ENCODE measurements at places on chromosomes 1 and 21.

GRCh38 chr21:35491920-35492678 is 443.0 kb upstream of the RUNX1 start:
- no peak for DNase-seq

- no peak for DNase-seq
Measured at GRCh38 chr1:36014722-36015220, 69.1 kb upstream of the TEKT2 start.

GRCh38 chr1:198318085-198318484 is 161.3 kb downstream of the NEK7 start:
- DNase-seq, result no peak

- no peak for DNase-seq
Measured at GRCh38 chr1:180911640-180912191, 981 bp upstream of the KIAA1614 start.

GRCh38 chr1:62325081-62325480 is 5.8 kb upstream of the KANK4 start:
- DNase-seq, result no peak

GRCh38 chr1:30275926-30276764 is 447.2 kb downstream of the MATN1 start:
- no peak for DNase-seq

DNA sequence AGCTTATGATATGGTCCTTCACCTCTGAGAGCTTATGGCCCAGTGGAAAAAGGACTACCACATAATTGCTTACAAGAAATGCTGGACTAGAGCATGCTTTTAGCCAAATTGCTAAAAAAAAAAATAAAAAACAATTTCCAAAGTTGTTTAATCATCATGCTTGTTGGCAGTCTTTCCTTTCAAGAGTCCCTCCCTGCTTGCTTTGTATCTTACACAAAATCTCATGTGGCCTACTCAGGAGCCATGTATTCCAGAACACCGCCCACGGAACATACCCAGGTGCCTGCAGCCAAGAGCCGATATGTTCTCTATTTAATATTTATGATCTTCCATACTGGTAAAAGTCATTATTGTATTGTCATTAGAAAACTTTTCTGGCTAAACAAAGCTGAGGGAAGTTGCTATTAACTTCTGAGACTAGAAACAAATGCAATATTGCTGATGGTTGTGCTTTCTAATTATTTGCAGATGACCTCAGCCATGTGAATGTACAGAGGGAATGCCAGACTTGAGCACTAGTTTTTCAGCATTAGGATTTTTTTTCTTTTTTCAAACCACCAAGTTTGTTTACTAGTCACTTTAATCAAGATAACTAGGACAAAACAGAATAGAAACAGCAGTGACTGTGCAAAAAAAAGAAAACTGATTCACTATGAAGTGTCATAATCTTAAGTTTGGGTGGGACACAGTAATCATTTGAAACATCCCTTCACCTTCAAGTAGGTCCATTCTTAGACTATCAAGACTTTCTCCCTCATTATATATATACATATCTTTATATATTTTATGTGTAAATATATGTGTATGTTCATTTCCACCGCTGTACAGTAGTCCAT is 129.3 kb upstream of the GORAB start:
- DNase-seq, result no peak

GRCh38 chr1:26538480-26539412 is 9.2 kb downstream of the RPS6KA1 start:
- peak; percentile 33 for DNase-seq

DNA sequence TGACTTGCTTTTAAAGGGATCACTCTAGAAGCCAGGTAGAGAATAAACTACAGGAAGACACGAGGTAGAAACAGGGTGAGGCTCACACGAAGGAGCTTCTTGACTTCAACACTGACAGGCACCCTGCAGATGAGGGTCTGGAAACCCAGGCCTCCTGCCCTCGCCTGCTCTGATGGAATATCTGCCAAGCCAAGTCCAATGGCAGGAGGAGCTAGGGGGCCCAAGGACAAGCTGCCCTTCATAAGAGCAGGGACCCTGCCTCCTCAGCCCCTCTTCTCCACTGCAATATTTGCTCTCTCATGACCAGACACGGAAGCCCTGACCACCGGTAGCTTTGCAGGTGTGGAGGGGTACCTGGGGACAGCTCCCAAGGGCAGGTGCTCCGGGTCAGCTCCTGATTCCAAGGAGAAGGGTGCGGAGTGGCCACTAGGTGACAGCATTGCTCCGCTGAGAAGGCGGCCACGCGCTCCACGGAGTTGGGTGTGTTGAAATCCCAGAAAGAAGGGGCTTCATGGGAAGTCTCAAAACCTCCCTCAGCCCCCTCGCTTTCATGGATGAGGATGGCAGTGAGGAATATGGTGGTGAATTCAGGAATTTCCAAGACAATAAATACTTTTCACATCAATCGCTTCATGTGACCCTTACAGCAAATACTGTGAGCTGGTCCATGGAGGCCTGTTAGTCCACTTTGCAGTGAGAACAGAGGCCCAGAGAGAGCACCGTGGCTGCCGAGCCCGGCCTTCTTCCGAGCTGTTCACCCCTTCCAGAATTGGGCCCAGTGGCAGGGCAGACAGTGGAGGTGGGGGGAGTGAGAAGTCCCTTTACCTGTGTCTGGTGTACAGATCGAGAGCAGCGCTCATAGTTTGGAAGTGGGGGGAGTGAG is 33.2 kb upstream of the PAX7 start:
- peak; percentile 23 for DNase-seq

- no peak for DNase-seq
Measured at GRCh38 chr1:89382479-89382878, 18.6 kb downstream of the GBP6 start.

DNA sequence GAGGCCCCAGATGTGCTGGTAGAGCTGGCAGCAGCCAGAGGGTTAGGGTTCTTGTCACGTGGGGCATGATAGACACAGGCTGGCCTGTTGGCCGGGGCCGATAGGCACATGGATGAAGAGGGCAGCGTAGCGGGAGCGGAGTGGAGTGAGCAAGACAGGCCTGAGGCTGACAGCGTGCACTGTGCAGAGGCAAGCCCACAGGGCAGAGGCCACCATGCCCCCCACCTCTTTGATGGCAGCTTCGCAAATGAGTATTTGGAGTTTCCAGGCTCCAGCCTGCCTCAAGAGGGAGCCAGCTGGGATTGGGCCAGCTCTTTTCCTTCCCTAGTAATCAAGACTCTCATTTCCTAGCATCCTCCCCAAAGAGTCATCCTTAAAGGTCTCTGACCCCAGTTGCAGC is 43.5 kb downstream of the TMCC2 start:
- no peak for DNase-seq

- no peak for DNase-seq
Measured at GRCh38 chr1:180912211-180912800, 391 bp upstream of the KIAA1614 start.

DNA sequence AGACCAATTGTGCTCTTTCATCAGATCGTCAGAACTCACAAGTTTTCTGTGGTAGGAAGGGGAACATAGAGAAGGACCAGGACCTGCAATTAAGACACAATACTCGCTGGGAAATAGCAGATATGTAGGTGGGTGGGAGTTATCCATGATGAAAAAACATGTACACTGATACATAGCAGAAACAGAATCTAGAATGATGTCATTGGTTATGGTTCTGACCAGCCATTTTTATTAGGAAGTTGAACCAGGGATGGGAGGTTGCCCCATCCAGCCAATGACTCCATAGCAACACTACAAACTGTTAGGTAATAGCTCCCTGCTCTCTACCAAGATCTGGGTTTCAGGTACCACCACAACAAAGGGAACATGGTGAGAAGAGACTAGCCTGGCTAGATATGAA is 393.5 kb upstream of the PBX1 start:
- DNase-seq, result no peak

DNA sequence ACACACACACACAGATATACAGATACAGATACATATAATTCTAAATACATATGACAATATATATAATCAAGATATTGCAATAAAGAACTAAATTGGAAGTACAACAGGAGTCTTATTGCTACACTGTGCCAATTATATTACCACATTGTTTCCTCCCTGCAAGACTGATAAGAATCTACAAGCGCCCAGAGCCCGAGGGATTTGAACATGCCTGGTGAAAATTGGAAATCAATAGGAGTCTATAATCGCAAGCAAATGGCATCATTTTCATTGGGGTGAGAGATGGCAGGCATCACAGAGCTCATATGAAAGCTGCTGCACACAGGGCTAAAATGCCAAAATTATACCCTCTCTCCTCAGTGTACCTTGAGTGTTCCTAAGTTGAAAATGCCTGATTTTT is 152.9 kb upstream of the PTBP2 start:
- DNase-seq, result no peak

GRCh38 chr1:30988045-30988444 is 77.5 kb downstream of the PUM1 start:
- no peak for DNase-seq

GRCh38 chr1:245173446-245174211 is 18.8 kb downstream of the KIF26B start:
- no peak for DNase-seq

- DNase-seq, result no peak
Measured at GRCh38 chr1:204424621-204425020, 13.0 kb upstream of the PPP1R15B start.

DNA sequence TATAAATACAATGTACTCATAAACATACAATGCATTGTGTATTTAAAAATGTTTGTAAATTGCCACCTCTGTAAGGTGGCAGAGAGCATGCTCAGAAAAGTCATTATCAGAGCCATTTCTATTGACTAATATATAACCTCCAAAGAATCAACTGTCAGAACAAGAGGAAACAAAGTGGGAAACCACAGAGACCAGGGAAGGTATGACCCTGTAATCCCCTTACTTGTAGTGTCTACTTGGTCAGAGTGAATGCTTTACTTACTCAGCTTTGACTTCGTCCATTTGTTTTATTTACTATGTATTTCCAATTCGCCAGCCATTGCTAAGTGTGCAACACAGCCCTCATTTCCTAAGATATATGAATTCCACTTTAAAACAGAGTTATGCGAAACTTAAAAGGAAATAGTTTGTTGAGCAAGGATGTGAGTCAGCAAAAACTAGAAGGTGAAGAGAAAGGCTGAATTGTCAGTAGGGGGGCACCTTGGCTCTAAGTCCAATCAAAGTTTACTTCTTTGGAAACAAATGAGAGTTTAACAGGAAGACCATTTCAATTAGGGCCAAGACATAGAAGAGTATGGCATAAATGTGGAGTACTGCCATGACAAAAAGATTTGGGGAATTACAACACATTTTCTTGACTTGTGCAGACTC is 671.7 kb upstream of the PTBP2 start:
- no peak for DNase-seq

GRCh38 chr1:230877146-230877923 is 9.0 kb upstream of the C1orf198 start:
- DNase-seq, result no peak

GRCh38 chr1:29575826-29576225 is 339.5 kb downstream of the PTPRU start:
- no peak for DNase-seq

DNA sequence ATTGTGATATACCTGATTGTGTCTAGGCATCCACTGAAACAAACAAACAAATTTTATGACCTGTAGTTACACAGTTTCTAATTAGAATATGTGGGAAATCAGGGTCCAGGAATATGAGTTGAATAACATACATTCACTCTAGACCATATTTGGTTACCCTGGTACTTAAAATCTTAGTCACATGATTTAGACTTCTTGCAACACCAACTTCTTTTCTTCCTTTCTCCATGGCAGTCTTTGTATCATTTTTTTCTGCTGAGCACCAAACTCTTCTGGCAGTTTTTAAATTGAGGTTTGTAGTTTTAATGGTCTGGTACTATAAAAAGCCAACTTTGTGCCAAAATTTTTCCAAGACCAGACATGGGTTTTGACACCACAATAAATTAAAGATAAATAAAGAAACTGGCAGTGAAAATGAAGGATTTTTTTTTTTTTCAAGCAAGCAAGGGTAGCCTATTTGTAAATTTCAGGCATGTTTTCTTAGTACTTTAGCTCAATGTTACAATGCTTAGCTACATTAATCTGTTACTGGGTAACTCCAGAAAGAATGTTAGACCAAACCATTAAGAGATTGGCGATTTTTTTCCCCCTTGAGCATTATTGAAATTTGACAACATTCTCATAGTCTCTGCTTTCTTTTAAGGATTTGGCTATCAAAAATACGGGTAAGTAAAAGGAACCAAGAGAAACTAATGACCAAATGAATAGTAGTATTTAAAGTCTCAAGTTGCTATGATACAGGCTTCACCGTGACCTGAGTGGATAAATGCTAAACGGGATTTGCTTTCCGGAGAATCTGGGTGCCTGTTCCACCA is 108.5 kb downstream of the NFIA start:
- no peak for DNase-seq

DNA sequence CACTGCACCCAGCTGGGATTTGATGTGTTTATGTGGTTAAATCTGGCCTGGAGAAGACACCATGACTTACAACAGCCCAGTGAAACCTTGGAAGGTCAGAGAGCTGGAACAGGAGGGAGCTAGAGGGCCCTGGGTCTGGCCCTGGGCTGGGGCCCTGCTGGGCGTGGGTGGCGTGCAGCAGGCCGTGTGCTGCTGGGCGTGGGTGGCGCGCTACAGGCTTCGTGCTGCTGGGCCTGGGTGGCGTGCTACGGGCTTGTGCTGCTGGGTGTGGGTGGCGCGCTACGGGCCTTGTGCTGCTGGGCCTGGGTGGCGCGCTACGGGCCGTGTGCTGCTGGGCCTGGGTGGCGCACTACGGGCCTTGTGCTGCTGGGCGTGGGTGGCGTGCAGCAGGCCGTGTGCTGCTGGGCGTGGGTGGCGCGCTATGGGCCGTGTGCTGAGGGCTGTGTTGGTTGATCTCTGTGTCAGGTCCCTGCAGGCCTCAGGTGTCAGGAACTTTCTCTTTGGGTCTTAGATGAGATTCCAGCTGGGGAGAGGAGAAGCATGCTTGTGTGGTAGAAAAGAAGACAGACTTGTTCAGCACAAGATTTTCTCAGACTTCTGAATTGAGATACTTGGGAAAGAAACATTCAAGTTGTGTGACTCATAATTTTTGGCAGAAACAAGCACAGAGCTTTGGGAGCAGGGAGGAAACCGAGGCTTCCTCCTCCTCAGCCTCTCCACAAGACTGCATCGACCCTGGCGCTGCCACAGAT is 66.0 kb downstream of the COL18A1 start:
- DNase-seq, result no peak

DNA sequence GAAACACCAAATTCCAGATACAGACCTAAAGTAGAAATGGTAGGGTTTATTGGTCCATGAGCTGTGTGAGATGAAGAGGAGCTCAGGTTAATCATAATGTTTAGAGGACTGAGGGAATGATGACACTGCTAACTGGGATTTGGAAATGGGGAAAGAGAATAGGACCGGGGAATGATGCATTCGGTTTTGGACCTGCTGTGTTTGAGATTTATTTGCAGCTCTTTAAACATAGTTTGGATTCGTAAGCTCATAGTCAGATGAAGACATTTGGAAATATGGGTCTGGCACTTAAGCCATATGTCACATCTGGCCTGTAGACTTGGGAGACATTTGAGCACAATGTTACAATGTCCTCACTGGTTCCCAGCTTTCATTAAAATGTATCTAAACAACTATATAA is 127.9 kb upstream of the DUSP10 start:
- no peak for DNase-seq

GRCh38 chr1:24454673-24455072 is 39.1 kb downstream of the NIPAL3 start:
- no peak for DNase-seq
